Umbilical cord (tissue), 2 donors: ENCODE measurements at places on chromosomes 13 and 19. TPM values are rescaled to one million over a fixed set of nuclear protein-coding genes. Genes with fewer than 3 reads are reported as not detected.

DNA sequence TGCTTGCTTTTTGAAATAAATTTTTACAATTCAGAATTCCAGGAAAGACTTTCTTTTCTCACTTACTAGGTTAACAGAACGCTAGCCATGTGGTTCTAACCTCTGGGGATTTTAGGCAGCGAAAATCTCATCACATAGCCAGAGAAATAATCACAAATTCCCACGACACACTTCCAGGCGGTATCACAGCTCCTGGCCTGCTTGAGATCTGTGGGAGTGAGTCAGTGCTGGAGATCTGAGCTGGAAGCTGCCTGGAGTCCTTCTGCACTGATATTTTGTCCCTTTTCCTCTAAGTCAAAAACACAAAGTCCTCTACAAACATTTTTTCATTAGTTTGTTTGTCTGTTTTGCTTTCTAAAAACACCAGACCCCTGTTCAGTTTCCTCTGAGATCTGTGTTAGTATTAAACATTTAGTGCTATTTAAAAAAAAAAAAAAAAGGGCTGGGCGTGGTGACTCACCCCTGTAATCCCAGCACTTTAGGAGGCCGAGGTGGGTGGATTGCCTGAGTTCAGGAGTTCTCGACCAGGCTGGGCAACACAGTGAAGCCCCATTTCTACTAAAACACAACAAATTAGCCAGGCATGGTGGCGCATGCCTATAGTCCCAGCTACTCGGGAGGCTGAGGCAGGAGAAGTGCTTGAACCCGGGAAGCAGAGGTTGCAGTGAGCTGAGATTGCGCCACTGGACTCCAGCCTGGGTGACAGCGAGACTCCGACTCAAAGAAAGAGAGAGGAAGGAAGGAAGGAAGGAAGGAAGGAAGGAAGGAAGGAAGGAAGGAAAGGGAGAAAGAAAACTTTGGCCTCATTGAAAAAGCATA is 12.2 kb upstream of the UBE2L5 start:
- DNase-seq = peak; percentile 84

DNA sequence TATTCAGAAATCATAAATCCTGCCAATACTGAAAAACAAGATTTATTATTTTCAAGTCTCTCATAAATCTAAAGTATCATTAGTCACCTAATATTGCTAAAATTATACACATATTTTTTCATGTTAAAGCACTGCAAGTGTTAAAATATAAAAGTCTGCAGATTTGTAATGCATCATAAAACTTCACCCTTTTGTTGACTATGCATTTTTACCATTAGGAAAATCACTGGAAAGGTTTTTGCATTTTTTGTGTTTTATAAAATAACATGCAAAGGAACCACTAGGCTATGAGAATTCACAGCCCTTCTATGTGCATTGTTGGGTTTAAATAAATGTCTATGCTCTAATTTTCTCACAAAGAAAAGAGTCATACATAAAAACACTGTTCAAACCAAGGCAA is 407.3 kb downstream of the DACH1 start:
- no peak for DNase-seq

Gene CCDC8
- 61.2 TPM for total RNA-seq

DNA sequence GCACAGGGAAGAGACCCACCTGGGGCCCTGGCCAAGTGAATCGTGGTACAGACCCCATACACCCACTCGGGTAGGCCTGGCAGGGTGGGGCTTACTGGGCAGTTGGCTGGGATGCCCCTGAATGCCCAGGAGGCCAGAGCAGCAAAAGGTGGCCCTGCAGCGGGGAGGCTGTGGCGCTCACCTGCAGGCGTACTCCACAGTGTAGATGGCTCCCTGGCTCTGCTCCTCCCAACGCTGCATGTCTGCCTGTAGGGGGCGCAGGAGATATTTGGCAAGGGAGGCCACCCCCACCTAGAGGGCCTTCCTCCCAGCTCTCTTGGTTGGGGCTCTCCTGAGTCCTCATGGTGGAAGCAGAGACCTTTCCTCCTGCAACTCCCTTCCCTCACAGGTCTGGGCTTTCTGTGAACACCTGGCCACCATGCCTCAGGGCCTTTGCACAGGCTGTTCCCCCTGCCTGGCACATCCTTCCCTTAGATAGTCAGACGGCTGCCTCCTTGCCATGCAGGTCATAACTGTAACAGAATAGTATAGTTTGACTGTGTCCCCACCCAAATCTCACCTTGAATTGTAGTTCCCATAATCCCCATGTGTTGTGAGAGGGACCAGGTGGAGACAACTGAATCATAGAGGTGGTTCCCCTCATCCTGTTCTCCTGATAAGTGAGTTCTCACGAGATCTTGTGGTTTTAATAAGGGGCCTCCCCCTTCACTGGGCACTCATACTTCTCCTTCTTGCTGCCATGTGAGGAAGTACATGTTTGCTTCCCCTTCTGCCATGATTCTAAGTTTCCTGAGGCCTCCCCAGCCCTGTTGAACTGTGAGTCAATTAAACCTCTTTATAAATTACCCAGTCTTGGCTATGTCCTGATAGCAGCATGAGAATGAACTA is 5.9 kb downstream of the BORCS8 start:
- DNase-seq = no peak

DNA sequence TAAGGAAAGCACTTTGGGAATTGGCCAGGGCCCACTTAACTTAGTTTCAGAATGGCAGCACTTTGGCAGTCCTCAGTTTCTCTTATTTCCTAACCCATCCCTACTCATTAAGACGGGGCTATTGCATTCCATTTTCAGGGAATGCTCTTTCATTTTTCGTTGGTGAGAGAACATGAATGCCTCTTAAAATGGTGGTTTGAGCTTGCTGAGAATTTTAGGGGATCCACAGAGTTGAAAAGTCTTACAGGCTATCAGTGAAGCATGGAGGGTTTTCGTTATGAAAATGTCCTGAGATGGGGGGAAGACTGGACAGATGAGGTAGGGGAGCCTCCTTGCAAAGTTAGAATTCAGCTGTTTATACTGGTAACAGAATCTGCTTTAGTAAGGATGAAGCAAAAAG is 71.4 kb downstream of the LRCH1 start:
- no peak for DNase-seq

GRCh38 chr19:51091126-51091525 is 8.4 kb upstream of the KLK14 start:
- DNase-seq = no peak

Gene FBN3
- under 0.01 TPM for total RNA-seq

GRCh38 chr19:52196256-52196967 is 6.6 kb downstream of the PPP2R1A start:
- no peak for DNase-seq

Gene SPTBN4
- 5.8 TPM for total RNA-seq

- DNase-seq = peak; percentile 66
Measured at GRCh38 chr13:104779311-104779993, 1713.2 kb upstream of the SLC10A2 start.

DNA sequence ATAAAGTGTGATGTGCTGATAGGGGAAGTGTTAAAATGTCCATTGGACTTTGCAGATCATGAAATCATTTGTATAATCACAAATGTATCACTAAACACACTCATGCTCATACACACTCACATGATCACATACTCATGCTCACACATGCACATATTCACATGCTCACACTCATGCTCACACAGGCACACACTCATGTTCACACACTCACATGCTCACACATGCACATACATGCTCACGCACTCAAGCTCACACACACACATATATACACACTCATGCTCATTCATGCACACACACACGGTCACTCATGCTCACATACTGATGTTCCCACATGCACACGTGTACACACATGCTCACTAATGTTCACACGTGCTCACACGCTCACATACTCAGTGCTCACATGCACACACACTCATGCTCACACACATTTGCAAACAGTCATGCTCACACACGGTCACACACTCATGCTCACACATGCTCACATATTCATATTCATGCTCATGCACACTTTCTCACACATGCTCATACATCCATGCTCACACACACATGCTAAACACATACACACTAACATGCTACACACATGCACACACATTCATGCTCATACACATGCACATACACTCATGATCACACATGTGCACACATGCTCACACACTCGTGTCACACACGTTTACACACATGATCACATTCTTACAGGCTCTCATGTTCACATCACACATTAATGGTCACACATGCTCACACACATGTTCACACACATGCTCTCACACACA is 116.7 kb upstream of the GJB6 start:
- no peak for DNase-seq

Gene SIGLEC9
- total RNA-seq = 2.2 TPM

DNA sequence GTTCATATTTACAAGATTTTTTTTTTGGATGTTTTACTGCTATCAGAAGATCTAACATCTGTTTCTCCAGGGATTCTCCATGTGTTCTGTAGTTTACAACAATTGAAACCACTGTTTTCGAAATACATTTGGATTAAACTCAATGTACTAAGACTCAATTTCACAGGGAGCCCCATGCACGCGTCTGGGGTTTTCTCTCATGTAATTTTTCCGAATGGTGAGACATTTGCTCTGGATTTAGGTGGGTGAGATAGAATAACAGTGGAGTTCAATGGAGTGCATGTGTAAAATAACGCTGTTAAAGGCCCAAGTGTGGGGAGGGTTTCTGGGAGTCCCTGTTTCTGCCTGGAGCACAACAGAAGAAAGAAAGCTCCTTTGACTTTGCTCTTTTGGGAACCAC is 330.3 kb downstream of the TSHZ3 start:
- DNase-seq = no peak

Gene ZNF575
- 0.24 TPM for total RNA-seq

DNA sequence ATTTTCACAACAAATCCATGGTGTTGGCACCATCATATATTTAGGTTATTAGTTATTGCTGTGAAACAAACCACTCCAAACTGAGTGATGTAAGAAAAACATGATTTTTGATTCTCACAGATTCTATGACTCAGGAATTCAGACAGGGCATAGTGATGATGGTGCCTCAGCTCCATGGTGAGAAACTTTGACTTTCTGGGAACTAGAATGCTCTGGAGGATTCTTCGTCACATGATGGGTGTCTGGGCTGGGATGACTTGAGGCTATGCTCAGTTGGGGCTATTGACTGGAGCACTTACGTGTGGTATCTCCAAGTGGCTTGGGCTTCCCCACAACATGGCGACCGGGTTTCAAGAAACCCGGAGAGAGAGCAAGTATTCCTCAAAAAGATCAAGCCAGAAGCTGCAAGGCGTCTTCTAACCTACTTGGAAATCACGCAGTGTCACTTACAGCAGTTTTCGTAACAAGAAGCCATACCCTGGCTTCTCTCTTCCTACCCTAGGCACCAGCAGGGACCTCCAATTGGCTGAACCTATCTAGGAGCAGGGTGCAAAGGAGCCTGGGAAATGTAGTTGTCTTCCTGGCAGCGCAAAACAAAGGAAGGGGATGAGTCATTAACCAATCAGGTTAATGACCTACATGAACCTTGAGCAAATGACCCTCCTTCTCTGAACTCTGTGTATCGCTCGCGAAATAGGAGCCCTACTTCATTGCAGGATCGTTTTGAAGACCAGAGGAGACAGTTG is 22.4 kb downstream of the VAV1 start:
- DNase-seq = no peak

Gene TBXA2R
- total RNA-seq = 1.9 TPM

- DNase-seq = no peak
Measured at GRCh38 chr13:26465954-26466353, 91.5 kb upstream of the WASF3 start.

- DNase-seq = peak; percentile 91
Measured at GRCh38 chr19:6378041-6378440, 2.3 kb upstream of the PSPN start.

GRCh38 chr19:7670790-7671189 is 1.9 kb downstream of the RETN start:
- DNase-seq = no peak

GRCh38 chr19:23406091-23406490 is 10.8 kb upstream of the ZNF91 start:
- no peak for DNase-seq

DNA sequence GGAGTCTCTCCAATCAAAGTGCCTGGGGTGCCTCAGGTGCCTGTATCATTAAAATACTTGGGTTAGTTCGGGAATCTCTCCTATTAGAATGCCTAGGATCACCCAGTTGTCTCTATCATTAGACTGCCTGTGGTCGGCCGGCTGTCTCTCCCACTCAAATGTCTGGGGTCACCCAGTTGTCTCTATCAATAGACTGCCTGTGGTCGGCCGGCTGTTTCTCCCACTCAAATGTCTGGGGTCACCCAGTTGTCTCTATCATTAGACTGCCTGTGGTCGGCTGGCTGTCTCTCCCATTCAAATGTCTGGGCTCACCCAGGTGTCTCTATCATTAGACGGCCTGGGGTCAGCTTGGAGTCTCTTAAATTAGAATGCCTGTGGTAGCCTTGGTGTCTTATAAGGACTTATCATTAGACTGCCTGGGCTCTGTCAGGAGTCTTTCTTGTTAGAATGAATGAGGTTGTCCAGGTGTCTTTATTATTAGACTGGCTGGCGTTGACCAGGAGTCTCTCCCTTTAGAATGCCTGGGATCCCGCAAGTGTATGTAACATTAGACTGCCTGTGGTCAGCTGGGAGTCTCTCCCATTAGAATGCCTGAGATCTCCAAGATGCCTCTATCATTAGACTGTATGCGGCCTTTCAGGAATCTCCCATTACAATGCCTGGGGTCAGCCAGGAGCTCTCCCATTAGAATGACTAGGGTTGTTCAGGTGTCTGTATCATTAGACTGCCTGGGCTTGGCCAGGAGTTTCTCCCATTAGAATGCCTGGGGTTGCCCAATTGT is 1555.5 kb downstream of the UQCRFS1 start:
- DNase-seq = no peak

Gene HSPB6
- 67.4 TPM for total RNA-seq

- DNase-seq = peak; percentile 88
Measured at GRCh38 chr13:30864433-30865122, 41.5 kb upstream of the MEDAG start.

Gene EFNA2
- not detected for total RNA-seq

- DNase-seq = peak; percentile 55
Measured at GRCh38 chr13:39132286-39133230, 94.3 kb downstream of the NHLRC3 start.

- no peak for DNase-seq
Measured at GRCh38 chr13:99416411-99417121, 84.7 kb upstream of the TM9SF2 start.

Gene EPSTI1
- total RNA-seq = 58.0 TPM

Gene CACNG7
- not detected for total RNA-seq

Gene S1PR5
- 7.5 TPM for total RNA-seq

Gene KLK14
- total RNA-seq = not detected

GRCh38 chr13:24234200-24234915 is 73.8 kb downstream of the SPATA13 start:
- DNase-seq = no peak

- no peak for DNase-seq
Measured at GRCh38 chr19:35557539-35558399, 5.7 kb downstream of the ATP4A start.

Gene RAB3D
- 22.4 TPM for total RNA-seq

GRCh38 chr19:41435936-41436673 is 3.6 kb downstream of the DMAC2 start:
- DNase-seq = no peak

Gene RAVER1
- total RNA-seq = 5.8 TPM

Gene ANGPTL8
- total RNA-seq = not detected

Gene PCDH9
- total RNA-seq = 52.7 TPM

- no peak for DNase-seq
Measured at GRCh38 chr13:45122941-45123340, 2.6 kb downstream of the GTF2F2 start.

- no peak for DNase-seq
Measured at GRCh38 chr19:41565379-41565720, 10.6 kb upstream of the CEACAM21 start.

- DNase-seq = no peak
Measured at GRCh38 chr13:35621989-35622388, 145.5 kb upstream of the MAB21L1 start.

Gene TPP2
- 24.1 TPM for total RNA-seq
